NCI-H2171 treated with DMSO at 0.1 percent for 48 hours (cell line): ENCODE measurements at places on chromosomes 11 and 22.

GRCh38 chr22:49904040-49904369, 14.2 kb downstream of the ALG12 start:
- no peak for DNase-seq

DNA sequence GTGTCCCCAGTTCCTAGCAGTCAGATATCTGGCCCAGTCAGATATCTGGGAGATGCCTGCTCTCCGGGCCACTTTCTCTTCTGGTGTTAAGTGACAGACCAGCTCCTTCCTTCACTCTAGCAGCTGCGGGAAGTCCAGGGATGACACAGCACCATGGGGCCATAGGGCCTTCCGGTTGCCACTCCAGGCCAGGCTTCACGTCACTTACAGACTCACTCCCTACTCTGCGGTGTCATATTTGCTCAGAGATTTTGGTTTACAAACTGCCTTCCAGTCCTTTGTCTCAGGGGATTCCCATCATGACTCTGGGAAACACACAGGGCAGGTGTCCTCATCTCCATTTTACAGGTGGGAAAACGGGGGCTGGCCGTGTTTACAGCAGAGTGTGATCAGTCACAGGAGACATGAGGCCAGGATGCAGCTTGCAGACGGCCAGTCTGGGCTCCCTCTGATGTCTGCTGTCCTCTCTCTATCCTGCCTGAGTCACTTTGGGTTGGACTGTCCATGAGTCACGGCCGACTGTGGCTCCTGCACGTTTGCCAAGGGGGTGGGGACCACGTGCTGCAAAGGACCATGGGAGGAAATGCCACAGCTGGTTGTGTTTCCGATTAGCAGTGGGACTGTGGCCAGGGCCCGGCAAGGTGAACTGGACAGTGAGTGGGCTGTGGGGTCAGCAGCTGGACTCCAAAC, 8.2 kb upstream of the TBC1D22A start:
- DNase-seq: no peak

- no peak for DNase-seq
Measured at GRCh38 chr11:8711895-8712442, 29.4 kb downstream of the RPL27A start.

DNA sequence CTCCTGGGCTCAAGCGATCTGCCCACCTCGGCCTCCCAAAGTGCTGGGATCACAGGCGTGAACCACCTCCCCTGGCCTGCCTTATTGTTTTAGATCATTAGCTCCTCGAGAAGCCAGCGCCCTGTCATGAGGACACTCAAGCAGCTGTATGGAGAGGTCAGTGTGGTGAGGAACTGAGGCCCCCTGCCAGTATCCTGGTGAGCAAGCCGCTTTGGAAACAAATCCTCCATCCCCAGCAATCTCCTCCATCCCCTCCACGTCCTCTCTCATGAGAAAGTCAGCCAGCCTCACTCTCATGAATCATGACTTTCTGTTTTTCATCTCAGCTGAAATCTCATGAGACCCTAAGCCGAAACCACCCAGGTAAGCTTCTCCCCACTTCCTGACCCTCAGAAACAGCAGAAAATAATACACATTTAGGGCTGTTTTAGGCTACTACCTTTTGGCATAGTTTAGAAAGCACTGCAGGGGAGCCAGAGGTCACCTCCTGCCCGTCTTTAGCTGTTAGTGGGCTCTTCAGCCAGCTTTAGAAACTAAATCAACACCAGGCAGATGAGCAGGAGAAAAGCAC, 56.0 kb downstream of the CTTN start:
- no peak for DNase-seq

- DNase-seq: peak; percentile 15
Measured at GRCh38 chr11:76592025-76592914, 78.3 kb downstream of the LRRC32 start.

- DNase-seq: no peak
Measured at GRCh38 chr11:11973361-11973800, 35.0 kb downstream of the DKK3 start.

DNA sequence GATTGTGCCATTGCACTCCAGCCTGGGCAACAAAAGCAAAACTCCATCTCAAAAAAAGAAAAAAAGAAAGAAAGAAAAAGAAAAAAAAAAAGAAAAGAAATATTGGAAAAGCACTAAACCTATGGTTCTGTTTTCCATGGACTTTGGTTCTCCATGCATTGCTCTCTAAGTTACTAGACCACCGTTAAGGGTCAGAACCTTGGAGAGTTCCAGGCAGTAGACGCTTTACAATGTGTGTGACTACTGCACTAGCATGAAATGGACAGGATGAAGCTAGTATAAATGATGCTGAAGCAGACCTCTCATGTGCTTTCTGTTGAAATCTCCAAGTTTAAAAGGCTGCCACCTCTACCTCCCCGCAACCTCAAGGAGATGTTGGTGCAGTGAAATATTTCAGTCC, 63.5 kb downstream of the SIK2 start:
- DNase-seq: no peak

GRCh38 chr11:16745950-16746605, 7.6 kb downstream of the C11orf58 start:
- DNase-seq: no peak

DNA sequence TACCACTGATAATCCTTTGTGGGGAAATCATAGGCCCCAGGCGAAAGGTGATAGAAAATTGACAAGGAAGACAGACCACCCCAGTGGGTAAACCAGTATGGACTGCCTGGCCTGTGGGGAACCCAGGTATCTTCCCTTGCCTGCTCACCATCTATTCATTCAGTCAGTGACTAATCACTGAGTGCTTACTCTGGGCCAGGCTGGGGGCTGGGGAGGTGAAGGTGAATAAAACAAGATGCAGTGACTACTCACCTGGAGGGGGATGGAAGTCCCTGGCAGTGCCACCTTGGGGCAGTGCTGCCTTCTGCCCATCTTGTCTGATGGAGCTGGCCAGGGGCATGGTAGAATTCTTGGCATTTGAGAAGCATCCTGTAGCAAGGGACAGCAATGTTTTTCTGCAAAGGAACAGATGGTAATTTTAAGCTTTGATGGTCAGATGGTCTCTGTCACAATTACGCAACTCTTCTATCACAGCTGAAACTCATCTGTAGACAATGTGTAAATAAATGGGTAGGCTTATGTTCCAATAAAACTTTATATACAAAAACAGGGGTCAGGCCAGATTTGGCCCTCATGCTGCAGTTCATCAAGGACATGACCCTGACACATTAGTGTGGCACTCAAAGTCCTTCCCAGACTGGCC, 4.6 kb downstream of the ISX start:
- peak; percentile 75 for DNase-seq

- no peak for DNase-seq
Measured at GRCh38 chr11:12372111-12372510, 5.3 kb upstream of the PARVA start.

GRCh38 chr11:130170345-130170744, 10.8 kb downstream of the ST14 start:
- DNase-seq: no peak

DNA sequence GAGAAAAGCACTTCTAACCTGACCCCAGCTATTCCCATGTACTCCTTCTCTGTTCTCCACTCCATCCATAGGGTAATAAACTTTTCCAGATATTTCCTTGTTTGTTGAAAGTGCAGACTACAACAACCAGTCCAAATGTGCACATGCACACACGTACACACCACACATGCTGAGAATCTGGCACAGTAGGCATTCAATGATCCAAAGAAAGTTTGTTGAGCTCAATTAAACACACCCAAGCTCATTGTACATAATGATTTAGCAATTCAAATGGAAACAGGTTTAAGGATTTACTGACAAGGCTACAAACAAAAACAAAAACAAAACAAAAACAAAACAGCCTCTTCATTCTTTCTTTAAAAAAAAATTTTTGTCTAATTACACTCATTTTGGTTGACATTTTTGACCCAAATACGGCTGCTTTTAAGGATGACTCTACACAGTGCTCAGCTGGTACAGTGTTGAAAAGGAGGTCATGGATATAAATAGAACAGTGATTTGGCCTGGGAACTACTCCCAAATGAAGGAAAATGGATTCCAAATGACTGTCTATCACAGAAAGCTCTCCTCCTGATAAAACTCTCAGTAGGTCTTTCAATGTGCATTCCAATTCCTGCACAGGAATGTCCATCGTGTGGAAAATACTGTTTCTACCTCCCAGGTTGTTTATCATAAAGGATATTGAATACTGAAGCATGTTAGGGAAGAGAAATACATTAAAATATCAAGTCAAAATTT, 232.2 kb downstream of the GUCY1A2 start:
- DNase-seq: no peak

- peak; percentile 68 for DNase-seq
Measured at GRCh38 chr11:128890543-128891368, at the start of gene KCNJ5. TSS of gene KCNJ5 (plus strand) at chr11:128891356. CDS start at chr11:128911274, 19,918 bp downstream.

DNA sequence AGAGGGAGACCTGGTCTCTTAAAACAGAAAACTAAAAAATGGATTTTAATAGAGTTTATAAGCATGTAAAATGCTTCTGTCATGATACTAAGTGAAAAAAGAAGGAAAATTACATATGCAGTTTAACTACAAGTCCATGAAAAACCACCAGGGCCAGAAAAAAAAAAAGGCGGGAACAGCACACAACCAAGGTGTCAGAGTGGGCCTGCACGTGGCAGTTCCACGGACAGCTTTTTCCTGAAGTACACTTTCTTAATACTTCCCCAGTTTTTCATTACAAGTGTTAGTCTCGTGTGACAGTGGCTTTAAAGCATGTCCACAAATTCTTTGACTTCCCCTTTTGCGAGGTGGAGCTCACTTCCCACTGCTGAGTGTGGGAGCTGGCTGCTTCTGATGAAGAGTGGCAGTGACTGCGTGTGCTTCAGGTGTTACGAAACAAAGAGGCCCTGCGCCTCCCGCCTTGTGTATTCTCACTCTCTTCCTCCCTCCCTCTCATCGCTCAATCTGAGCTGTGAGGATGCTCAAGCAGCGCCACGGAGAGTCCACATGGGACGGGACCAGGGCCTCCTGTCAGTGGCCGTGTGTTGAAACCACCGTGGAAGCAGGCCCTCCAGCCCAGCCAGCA, 16.4 kb downstream of the PPM1F start:
- DNase-seq: no peak

- DNase-seq: no peak
Measured at GRCh38 chr11:67275606-67276409, 9.5 kb downstream of the GRK2 start.

DNA sequence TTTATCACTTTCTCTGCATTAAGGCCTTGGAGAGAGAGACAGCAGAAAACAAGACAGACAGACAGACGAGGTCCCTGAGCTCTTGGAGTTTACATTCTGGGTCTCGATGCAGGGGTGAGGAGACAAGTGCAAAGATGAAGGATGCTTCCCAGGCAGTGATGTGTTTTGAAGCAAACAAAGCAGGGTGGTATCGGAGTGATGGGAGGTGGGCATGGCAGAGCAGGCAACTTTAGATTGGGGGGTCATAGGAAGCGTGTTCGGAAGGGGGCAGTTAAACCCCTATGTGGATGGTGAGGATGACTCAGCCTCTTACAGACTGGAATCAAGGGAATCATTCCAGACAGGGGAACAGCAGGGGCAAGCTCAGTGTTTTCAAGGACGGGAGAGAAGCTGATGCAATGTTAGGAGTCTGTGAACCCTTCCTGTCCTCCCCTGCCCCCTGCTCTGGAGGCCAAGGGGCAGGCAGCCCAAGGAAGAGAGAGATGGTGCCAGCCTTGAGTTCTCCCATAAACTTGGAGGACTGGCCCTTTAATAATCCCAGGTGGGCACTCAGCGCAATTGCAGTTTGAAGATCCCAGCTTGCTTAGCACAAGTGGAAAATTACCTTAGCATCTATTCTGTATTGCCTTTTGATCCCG, 180.2 kb downstream of the CHST1 start:
- no peak for DNase-seq

DNA sequence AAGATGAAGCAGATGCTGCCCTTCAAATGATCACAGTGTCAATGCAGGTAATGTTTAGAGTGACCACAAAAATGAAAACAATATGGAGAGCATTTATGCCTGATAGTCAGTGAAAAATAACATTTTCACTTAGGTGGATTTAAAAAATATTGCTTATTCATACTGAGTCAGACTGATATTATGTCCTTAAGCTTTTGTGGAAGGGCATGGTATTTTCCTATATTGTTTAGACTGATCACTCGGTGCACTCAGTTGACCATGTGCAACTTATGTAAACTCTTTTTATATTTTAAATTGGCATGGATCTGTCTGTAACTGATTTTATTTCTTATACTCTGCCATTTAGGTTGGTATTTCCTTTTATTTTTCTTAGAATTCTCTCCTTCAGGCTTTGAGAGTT, 106.6 kb downstream of the DYNC2H1 start:
- no peak for DNase-seq

DNA sequence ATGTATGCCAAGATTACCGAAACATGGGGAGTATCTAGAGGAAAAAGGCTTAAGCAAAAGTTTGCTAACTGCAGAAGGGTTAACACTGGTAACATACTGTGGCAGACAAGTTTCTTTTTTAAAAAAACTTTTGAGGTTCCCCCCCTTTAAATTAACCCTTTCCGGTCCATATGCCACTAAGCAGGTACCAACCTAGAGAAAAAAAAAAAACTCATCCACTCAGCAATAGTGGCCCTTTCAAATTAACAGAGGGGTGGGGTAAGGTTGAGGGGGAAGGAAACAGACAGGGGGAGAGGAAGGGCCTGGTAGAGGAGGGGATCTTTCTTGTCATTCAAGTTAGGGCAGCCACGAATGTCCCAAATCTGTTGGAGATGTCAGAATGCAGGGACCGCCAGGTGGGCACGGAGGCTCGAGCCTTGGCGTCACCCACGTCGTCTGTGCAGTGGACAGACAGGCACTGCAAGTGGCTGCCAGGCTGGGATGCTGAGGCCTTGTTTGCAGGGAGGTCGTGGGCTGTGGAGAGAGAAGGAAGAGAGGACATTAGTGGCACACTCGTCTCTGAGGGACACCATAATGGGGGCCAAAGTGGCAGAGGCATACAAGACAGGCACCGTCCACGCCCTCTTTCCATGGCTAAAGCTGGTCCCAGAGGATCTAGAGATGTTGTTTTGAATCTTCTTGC, 50.8 kb downstream of the MN1 start:
- DNase-seq: no peak

- DNase-seq: no peak
Measured at GRCh38 chr22:25697181-25697664, 44.8 kb upstream of the MYO18B start.

DNA sequence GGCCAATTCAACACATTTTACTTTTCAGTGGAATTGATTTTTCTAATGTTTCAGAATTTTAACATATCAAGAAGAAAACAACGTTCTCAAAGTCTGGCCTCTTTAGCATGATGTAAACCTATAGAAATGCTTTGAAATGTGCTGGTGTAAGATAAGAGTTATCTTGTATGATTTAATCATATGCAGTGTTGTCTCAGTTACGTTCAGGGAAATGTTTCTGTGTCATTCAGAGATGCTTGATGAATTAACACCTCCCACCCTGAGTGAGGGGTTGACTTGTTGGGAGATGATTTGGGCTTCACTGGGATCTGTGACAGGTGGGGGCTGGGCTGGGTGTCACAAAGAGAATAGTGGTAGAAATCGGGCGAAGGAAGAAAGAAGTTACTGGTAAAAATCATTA, 15.7 kb upstream of the MYO18B start:
- DNase-seq: no peak

GRCh38 chr11:96098511-96099241, 174.8 kb upstream of the MTMR2 start:
- no peak for DNase-seq

- DNase-seq: no peak
Measured at GRCh38 chr11:66363805-66364535, 7.6 kb downstream of the SLC29A2 start.
